ENCODE measurements at places on chromosomes 6 and 20.

DNA sequence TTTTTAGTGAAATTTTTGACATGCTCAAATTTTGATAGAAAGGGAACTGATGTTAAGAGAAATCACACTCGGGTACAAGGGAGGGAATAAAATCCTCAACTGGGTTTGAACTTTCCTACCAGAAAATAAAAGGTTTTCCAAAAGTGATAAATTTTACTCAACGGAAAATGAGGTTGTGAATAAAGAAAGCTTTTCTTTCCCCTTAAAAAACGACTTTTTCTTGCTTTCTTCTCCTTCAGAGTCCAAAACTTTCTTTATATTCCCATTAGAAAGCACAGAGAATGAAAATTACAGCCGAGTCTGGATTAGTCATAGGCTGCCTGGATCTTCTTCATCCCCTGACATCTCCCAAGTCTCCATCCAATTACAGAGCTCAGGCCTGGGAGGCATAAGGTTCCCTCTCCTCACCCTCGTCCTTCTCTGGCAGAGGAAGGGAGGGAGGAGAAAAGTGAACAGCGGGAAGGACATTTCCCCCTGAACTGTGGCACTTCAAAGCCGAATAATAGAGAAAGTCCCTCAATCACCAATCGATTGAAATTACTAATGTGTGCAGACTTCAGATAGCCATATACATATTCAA, 28.1 kb upstream of the QKI start:
- no peak for DNase-seq

- no peak for DNase-seq
Measured at GRCh38 chr20:10357974-10358373, 76.0 kb downstream of the MKKS start.

- DNase-seq, result no peak
Measured at GRCh38 chr6:7674291-7674690, 51.6 kb upstream of the BMP6 start.

DNA sequence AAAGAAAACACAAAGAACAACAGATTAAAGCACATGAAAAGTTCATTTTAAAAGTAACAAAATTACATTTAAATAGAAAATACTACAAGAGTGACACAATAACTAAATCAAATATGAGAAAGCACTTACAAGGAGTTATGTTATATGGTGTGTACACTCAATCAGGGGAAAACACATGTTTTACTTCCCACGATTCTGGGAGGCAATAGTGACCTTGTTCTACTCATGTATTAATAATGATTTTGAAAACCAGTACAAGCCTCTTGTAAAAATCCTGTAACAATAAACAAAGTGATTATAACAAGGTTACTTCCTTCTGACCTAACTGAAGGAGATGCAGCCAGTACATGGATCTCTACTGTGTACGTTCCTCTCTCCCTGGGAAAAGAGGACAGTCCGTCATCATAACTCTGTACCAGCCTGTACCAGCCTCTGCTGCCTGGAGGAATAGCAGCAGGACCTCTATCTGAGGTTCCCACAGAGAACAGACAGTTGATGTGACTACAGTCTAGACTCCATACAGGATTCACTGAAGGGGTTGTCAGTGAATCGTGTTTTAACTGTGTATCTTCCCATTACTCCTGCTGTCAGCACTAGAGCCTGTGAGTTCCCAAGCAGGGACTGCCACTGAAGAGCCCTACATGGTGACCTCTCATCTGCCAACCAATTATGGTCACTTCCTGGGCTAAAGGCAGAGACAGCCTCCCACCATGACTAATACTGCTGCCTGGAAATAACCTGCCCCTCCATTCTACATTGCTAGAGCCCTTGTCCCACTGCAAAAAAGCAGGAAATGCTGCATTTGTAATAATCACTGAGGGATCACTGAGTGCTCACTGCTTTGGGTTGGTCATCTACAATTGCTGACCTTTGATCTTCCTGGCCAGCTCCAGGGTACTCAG, 149.7 kb downstream of the KIF16B start:
- DNase-seq, result no peak

GRCh38 chr6:169188475-169188874, 65.2 kb downstream of the THBS2 start:
- no peak for DNase-seq

DNA sequence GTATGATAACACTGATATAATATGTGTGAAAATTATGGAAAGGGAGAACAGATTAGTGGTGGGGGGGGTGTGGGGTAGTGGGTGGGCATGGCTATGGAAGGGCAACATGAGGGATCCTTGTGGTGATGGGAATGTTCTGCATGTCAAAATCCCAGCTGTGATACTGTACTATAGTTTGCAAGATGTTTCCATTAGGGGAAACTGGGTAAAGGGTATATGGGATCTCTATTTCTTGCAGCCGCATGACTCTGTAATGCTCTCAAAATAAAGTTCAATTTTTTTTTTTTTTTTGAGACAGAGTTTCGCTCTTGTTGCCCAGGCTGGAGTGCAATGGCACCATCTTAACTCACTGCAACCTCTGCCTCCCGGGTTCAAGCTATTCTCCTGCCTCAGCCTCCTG, 14.3 kb downstream of the ZBTB2 start:
- DNase-seq, result no peak

DNA sequence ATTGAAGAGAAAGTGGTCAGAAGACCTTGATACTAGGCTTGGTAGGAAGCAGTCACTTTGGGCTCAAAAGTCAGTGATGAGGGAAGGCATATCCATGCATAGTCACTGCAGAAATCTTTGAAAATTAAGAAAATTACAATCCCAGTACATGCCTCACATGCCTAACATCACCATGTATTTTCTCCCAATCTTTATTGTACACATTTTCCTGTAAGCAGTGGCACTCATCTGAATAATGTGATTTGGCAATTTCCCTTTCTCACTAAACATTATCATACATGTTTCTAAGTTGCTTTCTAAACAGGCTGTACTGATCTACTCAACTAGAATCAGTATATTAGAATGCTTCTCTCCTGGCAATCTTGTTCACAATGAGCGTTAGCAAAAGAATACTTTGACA, 280.7 kb upstream of the SUPT3H start:
- DNase-seq, result no peak

DNA sequence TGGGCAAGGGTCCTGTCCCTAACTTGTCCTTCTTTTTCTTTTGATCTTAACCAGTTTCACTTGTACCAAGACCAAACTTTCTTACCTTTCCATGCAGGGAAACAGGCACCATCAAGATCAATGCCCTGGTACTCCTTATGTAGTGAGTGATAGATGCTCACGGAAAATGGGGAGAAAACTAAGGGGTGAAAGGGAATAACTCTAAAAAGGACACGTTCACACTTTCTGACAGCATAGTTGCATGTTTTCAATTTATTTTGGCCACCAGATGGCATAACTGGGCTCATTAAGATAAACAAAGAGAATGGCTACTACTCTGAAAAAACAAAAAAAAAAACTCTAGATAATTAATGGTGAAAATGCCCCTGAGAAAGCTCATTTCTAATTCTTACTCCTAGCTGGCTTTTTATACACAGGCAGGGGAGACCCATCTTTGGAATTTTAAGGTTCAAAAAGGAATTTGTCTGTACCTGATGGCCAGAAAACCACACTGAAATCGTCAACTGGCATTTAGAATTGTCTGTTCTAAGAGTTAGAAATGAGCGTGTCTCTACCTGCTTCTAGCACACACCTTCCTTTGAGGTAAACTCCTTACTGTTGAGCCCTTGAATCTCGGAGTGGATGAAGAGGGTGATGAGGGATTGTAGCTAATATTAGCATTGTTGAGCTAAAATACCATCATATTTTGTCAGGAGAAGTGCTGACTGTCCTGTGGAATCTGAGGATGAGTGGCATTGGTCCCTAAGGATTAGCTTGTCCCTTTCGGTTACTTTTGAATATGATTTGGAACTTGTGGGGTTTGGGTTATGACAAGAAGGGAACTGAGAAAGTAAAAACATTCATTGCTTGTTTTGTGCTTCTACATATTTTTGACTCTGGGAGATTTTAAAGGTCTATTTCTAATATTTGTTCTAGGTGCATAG, 62.2 kb upstream of the DDR1 start:
- peak; percentile 33 for DNase-seq

DNA sequence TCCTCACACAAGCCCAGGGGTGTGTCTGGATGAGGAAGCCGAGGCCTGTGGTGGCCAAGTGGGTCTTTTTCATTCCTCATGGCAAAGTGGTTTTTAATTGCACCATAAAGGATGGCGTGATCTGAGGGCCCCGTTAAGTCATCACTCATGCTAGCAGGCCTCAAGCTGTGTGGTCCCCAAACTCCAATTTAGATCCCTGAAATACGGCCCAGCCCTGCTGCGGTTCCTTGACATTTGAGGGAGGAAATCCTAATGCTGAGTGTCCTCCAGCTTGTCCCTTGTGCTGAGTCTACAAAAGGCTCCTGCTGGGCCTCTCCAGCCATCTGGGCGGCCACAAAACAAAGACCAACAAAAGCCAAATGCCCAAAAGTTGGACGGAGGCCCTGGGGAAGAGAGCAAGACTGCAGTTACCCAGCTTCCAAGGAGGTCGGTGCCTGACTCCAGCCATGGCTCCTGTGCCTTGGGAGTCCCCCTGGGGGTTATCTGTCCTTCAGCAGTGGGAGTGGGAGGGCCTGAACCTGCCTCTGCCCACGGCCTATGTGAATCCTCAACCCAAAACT, 162.3 kb upstream of the PDE10A start:
- DNase-seq, result no peak

DNA sequence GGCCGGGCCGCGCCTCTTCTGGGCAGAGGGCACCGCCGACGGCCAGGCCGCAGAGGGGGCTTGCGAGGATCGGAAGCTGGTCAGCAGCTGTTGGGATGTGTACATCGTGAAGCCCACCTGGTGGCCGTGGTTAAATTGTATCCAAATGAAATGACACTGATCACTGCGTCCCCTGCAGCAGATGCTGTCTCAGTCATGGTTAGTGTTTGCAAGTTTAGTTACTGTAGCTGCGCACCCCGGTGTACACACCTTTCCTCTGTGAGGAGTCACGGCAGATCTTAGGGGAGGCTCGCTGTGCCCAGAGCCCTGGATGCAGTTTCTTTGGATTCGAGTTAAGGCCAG, 653 bp downstream of the NAA20 start:
- DNase-seq, result peak; percentile 35

DNA sequence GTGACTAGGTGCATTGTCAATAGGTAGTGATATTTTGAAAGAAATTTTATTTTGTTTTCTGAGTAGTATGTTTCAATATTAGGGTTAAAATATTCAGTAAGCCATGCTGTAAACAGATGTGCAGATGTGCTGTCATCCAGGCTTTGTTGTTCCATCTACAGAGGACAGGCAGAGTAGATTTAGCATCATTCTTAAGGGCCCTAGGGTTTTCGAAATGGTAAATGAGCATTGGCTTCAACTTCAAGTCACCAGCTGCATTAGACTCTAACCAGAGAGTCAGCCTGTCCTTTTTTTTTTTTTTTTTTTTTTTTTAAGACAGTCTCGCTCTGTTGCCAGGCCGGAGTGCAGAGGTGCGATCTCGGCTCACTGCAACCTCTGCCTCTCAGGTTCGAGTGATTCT, 27.1 kb upstream of the BACH2 start:
- DNase-seq, result no peak

- DNase-seq, result no peak
Measured at GRCh38 chr20:25252230-25252651, 4.4 kb downstream of the PYGB start.

GRCh38 chr6:14077193-14077867, 40.2 kb upstream of the CD83 start:
- DNase-seq, result no peak

DNA sequence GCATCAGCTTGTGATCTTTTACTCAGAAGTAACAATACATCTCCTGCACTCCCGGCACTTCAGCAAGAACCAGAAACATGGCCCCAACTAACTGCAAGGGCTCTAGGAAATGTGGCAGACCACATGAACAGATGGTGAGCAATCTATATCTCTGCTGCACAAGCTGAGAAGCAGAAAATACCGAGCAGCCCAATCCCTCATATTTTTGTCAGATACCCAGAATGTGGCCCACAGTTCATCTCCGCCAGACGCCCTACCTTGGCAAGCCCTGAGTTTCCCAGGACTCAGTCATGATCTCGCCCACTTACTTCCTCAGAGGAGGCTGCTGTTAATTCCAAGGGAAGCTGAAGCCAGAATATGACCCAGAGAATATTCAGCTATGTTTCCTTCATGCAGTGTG, 63.1 kb upstream of the PHACTR1 start:
- no peak for DNase-seq

DNA sequence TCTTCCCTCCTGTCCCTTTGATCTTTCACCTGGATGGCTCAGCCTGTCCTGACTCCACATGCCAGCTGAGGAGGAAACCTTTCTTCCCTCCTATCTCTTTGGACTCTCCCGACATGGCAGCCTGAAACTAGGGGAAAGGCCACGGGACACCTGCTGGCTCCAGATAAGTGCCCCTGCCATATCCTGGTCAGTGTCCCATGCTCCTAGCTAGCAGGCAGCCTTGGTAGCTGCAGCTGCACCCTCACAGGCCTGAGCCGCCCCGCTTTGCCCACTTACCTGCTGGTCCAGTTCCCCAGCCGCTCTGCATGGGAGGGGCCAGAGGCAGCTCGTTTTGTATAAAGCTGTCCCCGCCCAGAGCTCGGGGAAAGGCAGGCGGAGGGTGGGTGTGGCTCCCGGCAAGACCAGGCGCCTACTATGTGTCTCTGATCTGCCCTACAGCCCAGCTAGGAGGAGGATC, 7.4 kb upstream of the SLC52A3 start:
- no peak for DNase-seq

- peak; percentile 51 for DNase-seq
Measured at GRCh38 chr6:89146718-89147700, 1.2 kb downstream of the PM20D2 start.

DNA sequence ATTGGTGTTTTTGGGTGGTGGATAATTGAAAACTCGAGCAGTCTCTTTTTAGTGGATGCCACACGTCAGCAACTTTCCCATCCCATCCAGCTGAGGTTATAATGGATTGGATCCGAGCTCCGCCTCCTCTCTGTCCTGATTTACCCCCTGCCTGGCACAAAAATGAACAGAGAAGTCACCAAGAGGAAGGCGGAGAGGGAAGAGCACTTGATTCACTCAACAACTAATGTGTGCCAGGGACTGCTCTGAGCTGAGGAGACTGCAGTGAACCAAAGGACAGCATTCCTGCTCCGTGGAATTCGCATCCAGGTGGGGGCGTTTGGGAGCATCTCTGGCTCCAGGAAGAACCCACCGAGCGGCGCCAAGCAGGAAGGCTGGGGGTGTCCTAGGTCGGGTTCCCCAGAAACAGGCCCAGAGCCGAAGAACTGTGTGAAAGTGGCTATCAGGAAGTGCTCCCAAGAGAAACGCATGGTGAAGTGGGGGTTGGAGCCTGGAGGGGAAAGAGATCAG, 95.8 kb upstream of the NAA20 start:
- no peak for DNase-seq

DNA sequence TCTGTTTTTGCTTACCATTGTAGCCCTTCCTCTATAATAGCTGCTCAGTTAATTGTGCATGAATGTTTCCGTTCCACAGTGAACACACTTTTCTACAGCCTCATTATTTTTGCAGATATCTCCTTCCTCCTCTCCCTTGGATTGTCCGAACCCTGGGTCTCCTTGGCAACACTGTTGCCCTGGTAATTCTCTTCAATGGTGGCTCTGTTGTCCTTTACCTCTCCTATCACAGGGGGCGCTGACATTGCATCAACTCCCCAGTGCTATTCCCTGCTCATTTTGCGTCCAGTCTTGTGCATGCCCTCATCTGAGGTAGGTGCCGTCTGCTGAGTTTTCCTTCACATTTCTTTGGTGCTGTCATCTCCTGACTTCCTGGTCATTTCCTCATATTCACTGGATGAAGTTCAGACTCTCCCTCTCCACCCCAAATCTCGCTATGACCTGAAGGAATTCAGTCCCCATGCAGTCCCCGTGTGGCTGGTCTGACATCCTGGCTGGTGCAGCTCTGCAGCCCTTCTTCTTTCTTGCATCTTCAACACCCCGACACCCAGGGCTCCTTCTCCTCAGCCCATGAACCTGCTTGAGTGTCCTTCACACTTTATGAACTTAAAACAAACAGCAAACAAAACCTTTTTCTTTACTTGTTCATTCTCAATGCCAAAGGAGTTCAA, 21.1 kb downstream of the PHACTR2 start:
- DNase-seq, result no peak
